ENCODE measurements at places on chromosomes 2 and 18. TPM values are rescaled to one million over a fixed set of nuclear protein-coding genes. Genes with fewer than 3 reads are reported as not detected.

Gene FAM124B
- 0.60 TPM for total RNA-seq

Gene ERFE
- 18.3 TPM for total RNA-seq

Gene DES
- 0.60 TPM for total RNA-seq

Gene TBC1D8
- total RNA-seq, result 25.3 TPM

Gene ESPNL
- total RNA-seq, result 1.1 TPM

Gene RAB6C
- not detected for total RNA-seq

Gene TUBA3E
- not detected for total RNA-seq

Gene DSG4
- not detected for total RNA-seq

Gene CDKL4
- not detected for total RNA-seq

Gene ABCA12
- 1.8 TPM for total RNA-seq

Gene ASPRV1
- total RNA-seq, result 0.30 TPM

Gene XIRP2
- not detected for total RNA-seq

Gene ZNF892
- 3.1 TPM for total RNA-seq

Gene MDH1B
- 4.1 TPM for total RNA-seq

Gene NEURL3
- total RNA-seq, result 0.48 TPM

Gene STAT4
- total RNA-seq, result 0.23 TPM

Gene RBM44
- total RNA-seq, result 1.5 TPM

Gene RESP18
- total RNA-seq, result not detected

Gene SLC8A1
- total RNA-seq, result 13.5 TPM

Gene LAMA3
- total RNA-seq, result 44.4 TPM

Gene FAM110C
- 21.1 TPM for total RNA-seq

Gene TSPYL6
- not detected for total RNA-seq

Gene CCBE1
- total RNA-seq, result 5.8 TPM

Gene KCNJ13
- total RNA-seq, result not detected

Gene ERBB4
- total RNA-seq, result not detected

Gene CRYGC
- not detected for total RNA-seq

Gene AUP1
- total RNA-seq, result 79.2 TPM

Gene TACR1
- total RNA-seq, result not detected

Gene RTKN
- total RNA-seq, result 63.4 TPM

Gene DYNAP
- not detected for total RNA-seq

Gene AMER3
- not detected for total RNA-seq

Gene AGXT
- total RNA-seq, result not detected

Gene NTSR2
- not detected for total RNA-seq

Gene PDCD1
- not detected for total RNA-seq

Gene TMEM87B
- total RNA-seq, result 24.4 TPM

Gene HMSD
- not detected for total RNA-seq

Gene SLC19A3
- total RNA-seq, result 4.5 TPM

Gene DQX1
- 1.3 TPM for total RNA-seq

Gene LHCGR
- not detected for total RNA-seq

Gene GRP
- total RNA-seq, result not detected

Gene ARHGAP25
- not detected for total RNA-seq

Gene CHST9
- total RNA-seq, result not detected

Gene TUBA4B
- total RNA-seq, result not detected

Gene SLC39A6
- 14.8 TPM for total RNA-seq

Gene OR6B2
- not detected for total RNA-seq

Gene SULT1C4
- total RNA-seq, result not detected

Gene TNFAIP6
- not detected for total RNA-seq

Gene KCNG2
- total RNA-seq, result not detected

Gene MYOM1
- 1.3 TPM for total RNA-seq

Gene TUBA4A
- total RNA-seq, result 157 TPM

Gene UGT1A4
- 73.6 TPM for total RNA-seq

Gene PAX8
- total RNA-seq, result 6.4 TPM

Gene NFE2L2
- 117 TPM for total RNA-seq

Data from PC-9 (cell line).